ENCODE measurements at places on chromosomes 4 and X.

- DNase-seq: no peak
These were observed 183.7 kb downstream of the SPATA18 start for GRCh38 chr4:52234561-52235440.

DNA sequence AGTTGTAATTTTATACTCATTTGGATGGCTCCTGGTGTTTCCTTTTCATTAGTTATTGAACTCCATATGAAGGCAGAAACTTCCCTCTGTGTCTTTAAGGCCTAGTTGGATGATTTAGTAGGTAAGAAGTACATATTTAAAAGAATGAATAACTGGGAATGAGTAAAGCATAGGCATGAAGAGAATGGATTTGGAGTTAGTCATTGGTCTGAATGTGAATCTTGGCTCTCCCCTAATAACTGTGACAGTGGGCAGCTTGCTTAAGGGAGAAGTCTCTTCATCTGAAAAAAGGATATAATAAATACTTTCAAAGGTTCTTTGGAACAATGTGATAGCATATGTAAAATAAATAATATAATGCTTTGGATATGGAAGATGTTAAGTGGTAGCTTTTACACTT, 13.2 kb downstream of the SNX25 start:
- no peak for DNase-seq

GRCh38 chr4:96044971-96045370, 205.1 kb downstream of the PDHA2 start:
- DNase-seq: no peak

- no peak for DNase-seq
These were observed 2.9 kb downstream of the KLHL15 start for GRCh38 chrX:24023972-24024669.

- DNase-seq: no peak
These were observed 412.3 kb upstream of the CXorf51A start for GRCh38 chrX:147226801-147227200.

DNA sequence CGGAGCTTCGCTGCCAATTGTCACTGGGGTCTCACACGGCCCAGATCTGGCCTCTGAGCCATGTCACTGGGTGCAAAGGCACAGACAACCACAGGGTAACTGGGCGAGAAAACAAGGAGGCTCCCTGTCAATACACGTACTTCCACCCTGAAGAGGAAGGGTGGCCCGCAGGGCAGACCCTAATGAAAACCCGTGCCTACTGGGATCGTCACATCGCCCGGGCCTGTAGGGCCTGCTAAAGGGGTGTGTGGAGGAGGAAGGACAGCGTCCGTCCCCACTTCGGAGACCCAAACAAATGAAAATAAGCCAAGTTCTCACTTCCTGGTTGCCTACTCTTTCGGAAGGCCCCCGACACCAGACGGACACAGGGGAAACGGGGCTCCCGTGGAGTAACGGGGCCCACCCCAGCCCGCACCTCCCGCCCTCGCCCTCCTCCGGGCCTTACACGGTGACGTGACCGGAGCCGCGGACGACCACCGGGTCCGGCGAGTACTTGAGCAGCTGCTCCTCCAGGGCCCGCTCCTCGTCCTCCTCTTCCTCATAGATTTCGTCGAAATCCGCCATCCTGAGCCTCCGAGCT, 578 bp downstream of the CHIC2 start:
- DNase-seq: no peak

DNA sequence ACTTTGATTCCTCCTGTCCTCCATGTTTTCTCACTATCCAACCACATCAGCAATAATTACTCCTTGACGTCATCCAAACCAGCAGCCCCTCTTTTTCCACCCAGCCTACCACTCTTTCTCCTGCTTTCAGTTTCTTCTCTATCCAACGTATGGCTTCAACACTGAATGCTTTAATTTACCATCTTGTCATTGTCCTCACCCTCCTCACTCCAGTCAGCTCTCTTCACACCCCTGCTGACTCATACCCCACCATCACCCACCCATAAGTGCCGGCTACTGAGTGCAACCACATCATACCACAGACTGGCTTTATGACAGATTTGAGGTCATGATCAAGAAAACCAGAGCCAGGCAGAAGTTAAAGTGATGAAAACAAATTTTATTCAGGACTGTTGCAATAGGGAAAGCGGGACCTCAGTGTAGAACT, 9.8 kb upstream of the ANXA5 start:
- no peak for DNase-seq

GRCh38 chr4:163603257-163603656, 108.8 kb downstream of the TMA16 start:
- no peak for DNase-seq

Data from vagina (tissue), 2 donors.